Central memory CD8-positive, alpha-beta T cell (primary cell): ENCODE measurements at places on chromosomes 7 and 10.

DNA sequence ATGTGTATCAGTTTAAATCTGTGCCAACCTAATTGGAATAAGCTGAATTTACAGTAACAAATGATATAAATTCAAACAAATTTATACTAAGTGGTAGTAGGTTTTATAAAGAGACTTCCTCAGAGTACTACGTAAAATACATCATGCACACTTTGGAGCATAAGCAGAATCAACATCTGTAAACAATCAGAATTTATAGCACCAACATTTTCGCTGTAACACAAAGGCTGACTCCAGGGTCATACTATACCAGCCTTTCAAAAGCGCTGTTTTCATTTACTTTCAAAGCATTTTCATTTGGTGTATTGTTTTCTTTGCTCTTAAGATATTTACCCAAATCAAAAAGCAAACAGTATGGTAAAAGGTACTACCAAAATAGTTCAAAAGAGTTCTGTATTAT, 29.3 kb upstream of the TMEM168 start:
- H3K27ac ChIP-seq, result no peak overlapping the region
- H3K4me3 ChIP-seq, result no peak overlapping the region
- DNase-seq, result no peak
- H3K4me1 ChIP-seq, result no peaks in the 10 kb centered on the region
- H3K36me3 ChIP-seq, result peaks cover 4% of the 10 kb centered on the region

GRCh38 chr10:72665925-72666324, 26.0 kb upstream of the MCU start:
- H3K27ac ChIP-seq, result no peak overlapping the region
- H3K4me1 ChIP-seq, result no peaks in the 10 kb centered on the region
- no peaks in the 10 kb centered on the region for H3K27me3 ChIP-seq
- no peaks in the 10 kb centered on the region for H3K36me3 ChIP-seq
- no peak for DNase-seq
- H3K4me3 ChIP-seq, result no peak overlapping the region

DNA sequence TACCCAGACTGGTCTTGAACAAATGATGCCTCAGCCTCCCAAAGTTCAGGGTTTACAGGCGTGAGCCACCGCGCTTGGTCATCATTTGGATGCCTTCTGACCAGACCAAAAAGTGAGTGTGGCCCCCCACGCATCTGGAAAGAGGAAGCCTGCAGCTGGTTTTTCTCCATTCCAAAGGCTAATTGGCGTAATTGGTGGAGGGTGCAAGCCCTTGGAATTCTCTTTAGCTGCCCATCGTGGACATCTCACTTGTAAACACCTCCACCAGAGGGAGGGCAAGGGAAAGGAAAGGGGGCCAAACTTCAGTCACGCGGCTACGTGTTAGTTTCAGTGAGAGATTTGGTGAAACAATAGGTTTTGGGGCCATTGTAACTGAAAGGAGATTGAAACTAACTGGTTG, 4.1 kb upstream of the ARHGAP21 start:
- H3K4me1 ChIP-seq, result no peaks in the 10 kb centered on the region
- no peak overlapping the region for H3K27ac ChIP-seq
- peaks cover 9% of the 10 kb centered on the region for H3K36me3 ChIP-seq
- H3K4me3 ChIP-seq, result no peak overlapping the region
- no peaks in the 10 kb centered on the region for H3K27me3 ChIP-seq

GRCh38 chr10:58438340-58438871, 53.2 kb downstream of the TFAM start:
- H3K4me1 ChIP-seq, result peaks cover 6% of the 10 kb centered on the region
- DNase-seq, result no peak
- H3K36me3 ChIP-seq, result no peaks in the 10 kb centered on the region
- H3K27me3 ChIP-seq, result peaks cover 9% of the 10 kb centered on the region
